Right hindlimb (tissue), 1 donor: ENCODE measurements at places on chromosomes 1 and 21.
A peak's percentile ranks its signal among the peaks of the same experiment; 100 is the strongest.

DNA sequence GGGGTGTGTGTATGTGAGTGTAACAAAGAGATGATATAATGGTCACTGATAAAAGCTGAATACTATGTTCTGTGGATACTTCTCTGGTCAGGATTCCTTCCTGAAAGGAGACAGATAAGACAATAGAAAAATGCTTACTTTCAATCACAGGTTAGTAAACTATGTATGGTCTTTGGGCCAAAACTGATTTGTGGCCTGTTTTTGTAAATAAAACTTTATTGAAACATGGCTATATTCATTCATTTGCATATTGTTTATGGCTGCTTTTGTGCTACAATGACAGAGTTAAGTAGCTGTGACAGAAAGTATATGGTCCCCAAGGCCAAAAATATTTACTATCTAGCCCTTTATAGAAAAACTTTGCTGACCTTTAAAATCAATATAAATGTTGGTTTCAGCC lies 82.2 kb upstream of the DMRTA2 start:
- no peak for DNase-seq

DNA sequence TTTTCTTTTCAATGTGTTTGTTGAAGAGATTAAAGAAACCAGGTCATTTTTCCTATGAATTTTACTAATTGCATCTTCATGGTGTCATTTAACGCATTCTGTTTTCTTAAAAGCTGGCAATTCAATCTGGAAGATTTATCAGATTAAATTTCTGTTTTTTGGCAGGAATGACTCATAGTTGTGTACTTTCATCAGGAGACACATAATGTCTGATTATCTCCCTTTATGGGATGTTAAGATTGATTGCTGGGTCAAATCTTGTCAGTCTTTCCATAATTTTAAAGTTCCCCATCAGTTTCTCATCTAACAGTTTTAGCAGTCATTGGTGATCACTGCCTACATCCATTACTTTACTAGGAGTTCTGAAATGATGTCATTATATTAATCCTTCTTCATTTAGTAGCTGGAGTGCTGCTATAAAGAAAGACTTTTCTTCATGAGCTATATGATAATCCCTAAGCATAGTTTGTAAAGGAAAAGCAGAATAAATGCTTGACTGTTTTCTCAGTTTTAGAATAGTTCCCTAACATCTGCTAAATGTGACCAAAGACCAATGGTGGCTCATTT lies 72.8 kb upstream of the MAP10 start:
- DNase-seq, result no peak

- no peak for DNase-seq
Measured at GRCh38 chr1:63738772-63739171, 35.0 kb upstream of the ROR1 start.

DNA sequence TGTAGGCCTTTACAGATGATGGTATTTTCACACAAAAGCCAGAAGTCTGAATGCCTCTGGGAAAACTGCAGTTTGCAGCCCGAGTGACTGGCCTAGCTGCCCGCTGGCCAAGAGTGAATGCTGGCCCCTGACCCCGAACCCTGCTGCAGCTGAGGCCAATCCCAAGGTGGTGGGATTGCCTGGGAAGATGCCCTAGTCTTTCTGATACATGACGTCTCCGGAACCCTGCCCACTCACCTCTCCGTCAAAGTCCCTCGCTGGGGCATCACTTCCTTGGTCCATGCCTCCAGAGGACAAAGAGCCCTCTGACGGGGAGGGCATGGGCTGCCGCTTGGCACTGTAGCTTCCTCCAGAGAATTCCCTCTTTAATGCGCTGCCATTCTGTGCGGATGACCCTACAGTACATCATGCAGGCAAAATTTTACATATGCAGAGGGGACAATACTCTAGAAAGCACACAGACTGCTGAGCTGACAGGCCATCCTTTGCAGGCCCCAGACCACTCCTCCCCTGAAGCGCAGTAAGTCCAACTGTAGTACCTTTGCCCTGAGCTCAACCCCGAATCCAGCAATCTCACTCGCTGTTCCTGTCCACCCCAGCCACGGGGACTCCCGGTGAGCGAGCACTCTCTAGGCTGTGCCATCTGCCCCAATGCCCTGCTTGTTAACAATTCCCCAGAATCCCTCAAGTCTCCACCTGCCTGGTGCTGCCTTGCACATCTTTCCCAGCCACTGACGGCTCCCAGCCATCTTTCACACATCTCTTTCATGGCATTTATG lies 54.7 kb downstream of the COQ8A start:
- DNase-seq, result no peak

DNA sequence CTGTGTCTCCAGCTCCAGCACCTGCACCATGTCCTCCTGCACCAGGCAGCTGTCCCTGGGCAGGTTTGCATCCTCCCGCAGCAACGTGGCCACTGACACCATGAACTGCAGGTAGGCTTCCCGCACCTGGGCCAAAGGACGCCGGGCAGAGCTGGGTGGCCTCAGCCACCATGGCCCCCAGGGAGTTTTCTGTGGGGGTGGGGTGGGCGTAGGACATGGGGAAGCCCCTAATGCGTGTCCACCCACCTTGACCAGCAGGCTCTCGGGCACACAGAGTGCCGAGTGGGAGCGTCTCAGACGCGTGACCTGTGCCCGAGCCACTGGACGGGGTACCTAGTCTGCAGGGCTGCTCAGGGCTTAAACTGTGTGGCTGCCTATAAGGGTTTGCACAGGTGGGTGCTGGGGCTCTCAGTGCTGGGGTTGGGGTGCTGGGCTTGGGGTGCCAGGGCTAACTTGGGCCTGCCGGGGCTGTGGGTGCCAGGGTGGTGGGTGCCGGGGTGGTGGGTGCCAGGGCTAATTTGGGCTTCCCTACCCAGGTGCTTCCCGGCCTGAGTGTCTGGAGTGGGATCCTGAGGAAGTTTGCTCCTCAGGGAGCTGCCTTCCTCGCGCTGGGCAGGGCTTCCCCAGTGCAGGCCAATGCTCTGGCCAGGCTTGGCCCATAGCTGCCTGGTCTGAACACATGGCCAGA lies 17.7 kb downstream of the PRXL2B start:
- DNase-seq, result no peak

- DNase-seq, result no peak
Measured at GRCh38 chr1:234586304-234586703, 23.7 kb downstream of the IRF2BP2 start.

DNA sequence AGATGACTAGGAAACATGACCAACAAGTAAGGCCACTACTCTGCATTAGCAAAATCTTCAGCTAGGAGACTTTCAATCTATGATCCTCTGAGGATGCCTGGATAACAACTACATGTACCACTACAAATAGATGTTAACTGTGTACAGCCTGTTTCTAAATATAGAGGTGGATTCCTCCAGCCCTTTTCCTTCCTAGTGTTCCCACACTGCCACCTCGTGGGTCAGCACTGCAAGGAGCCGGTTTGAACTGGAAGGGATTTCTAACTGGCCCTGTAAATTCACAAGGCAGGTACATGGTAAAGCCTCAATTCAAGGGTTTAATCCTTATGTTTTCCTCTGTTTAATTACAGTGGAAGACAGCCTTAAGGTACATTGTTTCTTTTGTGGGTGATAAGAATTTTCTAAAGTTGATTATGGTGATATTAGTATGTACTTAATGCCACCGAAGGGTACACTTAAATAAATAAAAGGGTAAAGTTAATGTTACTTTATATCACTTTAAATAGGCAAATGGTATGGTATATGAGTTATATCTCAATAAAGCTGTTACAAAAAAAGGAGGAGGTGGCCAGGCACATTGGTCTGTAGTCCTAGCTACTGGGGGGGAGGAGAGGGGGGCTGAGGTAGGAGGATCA lies 14.4 kb downstream of the SMYD3 start:
- DNase-seq, result peak; percentile 80

DNA sequence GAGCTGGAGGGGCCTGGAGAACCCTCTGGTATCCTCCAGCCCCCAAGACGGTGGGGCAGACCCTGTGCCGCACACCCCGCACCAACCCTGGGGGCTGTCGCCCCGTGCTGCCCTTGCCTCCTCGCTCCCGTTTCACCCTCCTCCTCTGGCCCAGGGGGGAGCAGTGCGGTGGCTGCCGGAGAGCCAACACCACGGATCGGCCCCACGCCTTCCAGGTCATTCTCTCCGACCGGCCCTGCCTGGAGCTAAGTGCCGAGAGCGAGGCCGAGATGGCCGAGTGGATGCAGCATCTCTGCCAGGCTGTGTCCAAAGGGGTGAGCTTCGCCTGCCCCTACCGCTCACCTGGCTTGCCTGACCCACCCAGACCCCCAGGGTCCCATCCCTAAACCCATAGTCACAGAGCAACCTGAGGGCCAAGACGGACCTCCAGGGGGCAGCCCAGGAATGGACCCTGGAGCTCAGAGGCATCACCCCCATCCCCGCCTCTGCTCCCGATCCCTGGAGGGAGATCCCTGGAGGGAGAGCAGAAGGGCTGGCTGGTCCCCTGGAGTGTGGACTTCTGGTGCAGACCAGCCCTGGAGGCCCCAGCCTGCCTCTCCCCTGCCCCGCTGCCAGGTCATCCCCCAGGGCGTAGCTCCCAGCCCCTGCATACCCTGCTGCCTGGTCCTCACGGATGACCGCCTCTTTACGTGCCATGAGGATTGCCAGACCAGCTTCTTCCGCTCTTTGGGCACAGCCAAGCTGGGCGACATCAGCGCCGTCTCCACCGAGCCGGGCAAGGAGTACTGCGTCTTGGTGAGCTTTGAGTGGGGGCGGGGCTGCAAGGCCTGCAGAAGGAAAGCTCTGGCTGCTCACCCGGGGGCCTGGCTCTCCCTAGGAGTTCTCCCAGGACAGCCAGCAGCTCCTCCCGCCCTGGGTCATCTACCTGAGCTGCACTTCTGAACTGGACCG lies 4.0 kb upstream of the SLC25A34 start:
- no peak for DNase-seq

- DNase-seq, result no peak
Measured at GRCh38 chr1:43802356-43802980, 95.1 kb downstream of the ST3GAL3 start.

GRCh38 chr21:29104239-29104708 lies 26.2 kb upstream of the MAP3K7CL start:
- peak; percentile 46 for DNase-seq

GRCh38 chr1:64836802-64837201 lies 91.9 kb downstream of the RAVER2 start:
- no peak for DNase-seq

- DNase-seq, result peak; percentile 74
Measured at GRCh38 chr1:7646981-7647901, 123.9 kb upstream of the VAMP3 start.

- DNase-seq, result no peak
Measured at GRCh38 chr1:33886496-33886895, 22.6 kb downstream of the HMGB4 start.

GRCh38 chr1:90074566-90074965 lies 79.7 kb downstream of the ZNF326 start:
- no peak for DNase-seq

GRCh38 chr21:34883491-34884271 lies 165.4 kb downstream of the RUNX1 start:
- no peak for DNase-seq

DNA sequence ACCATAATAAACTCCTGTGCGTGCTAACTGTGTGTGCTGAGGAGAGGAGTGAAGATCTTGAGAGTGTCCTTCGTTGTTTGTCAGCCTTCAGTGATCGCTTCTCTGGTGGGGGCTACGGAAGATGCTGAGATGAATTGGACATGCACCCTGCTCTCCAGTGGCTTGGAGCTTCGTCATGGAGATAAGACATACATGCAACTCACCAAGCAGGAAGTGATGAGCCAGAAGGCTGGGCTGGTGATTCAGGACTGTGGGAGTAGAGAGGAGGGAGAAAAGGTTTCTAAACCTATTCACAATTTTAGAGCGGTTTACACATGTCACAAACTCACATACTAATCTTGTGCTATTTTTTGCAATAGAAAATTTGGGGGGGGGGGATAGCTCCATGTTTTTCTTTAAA lies 128.9 kb upstream of the ADAR start:
- DNase-seq, result no peak

GRCh38 chr1:52751589-52752483 lies 25.6 kb downstream of the ZYG11B start:
- no peak for DNase-seq

DNA sequence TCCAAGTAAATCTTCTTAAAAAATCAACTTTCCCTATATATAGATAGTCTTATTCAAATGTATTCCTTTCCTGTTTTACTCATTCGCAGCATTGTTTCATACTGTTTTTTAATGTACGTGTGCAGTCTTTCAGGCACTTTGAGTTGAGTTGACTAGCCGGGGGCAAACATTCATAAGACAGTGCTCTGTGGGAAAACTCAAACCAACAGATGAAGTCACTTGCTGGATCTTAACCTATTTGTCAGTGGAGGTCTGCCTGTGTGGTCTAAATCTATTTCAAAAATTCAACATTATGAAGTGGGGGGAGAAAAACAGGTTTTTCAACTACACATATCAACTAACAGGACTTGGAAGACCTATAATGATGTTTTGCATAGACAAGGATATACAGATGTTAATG lies 6.2 kb downstream of the HSD11B1 start:
- DNase-seq, result no peak

DNA sequence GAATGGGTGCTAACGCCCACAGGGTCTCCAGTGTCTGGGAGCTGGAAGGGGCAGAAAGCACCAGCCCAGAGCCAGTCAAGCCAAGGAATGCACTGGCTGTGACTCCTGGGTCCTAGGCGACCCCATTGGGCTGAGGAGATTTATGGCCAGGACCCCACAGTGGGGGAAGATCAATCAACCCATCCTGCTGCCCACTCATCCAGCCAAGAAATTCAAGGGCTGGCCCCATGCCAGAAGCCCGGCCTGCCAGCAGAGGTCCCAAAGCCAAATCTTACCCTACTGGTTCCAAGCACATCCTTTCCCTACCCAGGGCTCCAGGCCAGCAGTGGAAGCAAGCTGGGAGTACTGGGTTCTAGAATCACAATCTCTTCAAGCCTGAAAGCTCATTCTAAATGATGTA lies 6.8 kb upstream of the PDZK1IP1 start:
- no peak for DNase-seq

GRCh38 chr1:56187405-56187804 lies 392.0 kb downstream of the PLPP3 start:
- no peak for DNase-seq

DNA sequence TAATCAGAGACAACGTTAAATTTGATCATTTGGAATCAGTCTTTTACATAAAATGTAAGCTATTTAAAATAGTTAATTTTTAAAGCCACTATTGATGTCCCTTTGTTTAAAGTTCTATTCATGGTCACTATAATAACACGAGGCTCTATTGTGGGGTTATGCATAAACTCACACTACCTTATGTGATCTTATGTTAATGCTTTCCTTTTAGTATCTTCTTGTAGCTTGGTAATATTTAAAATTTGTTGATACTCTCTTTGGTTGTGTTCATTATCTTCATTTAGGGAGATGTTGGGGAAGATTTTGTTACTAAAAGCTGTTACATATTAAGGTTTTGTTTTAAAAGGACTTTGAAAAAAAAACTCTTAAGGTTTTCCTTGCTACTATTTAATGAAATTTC lies 1.2 kb downstream of the B3GALT2 start:
- DNase-seq, result no peak

GRCh38 chr1:7705048-7705907 lies 65.8 kb upstream of the VAMP3 start:
- DNase-seq, result peak; percentile 47
